ENCODE measurements at places on chromosomes 1 and 21.

DNA sequence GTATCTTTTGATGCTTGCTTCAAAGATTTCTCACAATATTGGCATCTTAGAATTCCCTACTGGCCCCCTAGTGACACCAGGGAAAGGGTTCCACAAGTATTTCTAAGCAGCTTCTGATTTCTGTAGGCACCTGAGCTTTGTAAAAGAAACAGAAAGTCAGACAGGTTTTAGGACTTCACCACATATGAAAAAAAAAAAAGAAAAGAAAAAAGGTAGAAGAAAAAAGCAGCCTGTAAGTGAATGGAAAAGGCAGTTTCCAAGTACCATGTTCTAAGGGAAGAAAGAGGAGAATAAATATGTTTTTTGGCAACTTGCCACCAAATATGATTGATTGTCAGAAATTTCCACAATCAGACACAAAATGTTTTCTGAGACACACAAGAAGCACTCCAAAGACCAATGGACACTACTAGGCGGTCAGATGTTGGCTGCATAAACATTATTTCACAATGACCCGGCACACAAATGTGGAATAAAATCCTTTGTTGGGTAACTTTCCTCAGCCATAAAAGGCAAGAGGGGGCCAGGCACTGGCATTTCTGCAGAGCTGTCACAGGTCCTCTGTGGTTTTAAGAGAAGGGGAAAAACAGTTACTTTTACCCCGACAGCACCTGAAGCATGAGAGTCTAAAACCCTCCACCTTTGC, 12.7 kb upstream of the CPLANE2 start:
- no peak for DNase-seq

GRCh38 chr1:198185759-198186158, 29.0 kb downstream of the NEK7 start:
- no peak for DNase-seq

DNA sequence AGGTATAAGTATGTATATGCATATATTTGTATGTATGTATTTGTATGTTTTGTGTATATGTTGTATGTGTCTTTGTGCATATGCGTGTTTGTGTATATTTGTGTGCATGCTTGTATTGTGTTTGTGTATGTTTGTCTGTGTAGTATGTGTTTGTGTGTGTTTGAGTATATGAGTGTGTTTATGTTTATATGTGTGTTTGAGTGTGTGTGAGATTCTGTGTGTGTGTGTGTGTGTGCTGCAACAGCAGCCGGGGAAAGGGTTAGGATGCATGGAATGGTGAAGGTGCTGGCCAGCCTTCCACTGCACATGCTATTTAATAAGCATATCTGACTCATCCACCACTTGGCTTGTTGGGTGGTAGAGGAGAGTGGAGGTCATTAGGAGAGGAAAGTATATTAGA, 46.6 kb upstream of the RAB4A start:
- DNase-seq, result no peak

DNA sequence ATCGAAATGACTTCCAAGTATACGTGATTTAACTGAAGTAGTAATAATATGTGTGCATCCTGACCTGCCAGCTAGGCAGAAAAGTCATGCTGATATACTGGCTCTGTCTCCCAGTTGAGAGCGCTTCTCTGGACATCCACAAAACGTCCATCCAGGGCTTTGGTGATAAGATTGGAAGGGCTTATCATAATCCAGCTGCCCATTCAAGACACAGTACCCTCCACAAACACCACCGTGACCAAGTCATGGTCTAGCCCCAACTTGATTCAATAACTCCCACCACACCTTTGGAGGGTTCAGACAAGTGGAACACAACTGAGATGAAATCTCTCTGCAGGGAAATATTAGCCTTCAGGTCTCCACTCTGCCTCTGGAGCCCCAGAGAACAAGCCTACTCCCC, 76.2 kb downstream of the CD46 start:
- no peak for DNase-seq

GRCh38 chr1:83029916-83030315, 969.0 kb downstream of the TTLL7 start:
- no peak for DNase-seq

DNA sequence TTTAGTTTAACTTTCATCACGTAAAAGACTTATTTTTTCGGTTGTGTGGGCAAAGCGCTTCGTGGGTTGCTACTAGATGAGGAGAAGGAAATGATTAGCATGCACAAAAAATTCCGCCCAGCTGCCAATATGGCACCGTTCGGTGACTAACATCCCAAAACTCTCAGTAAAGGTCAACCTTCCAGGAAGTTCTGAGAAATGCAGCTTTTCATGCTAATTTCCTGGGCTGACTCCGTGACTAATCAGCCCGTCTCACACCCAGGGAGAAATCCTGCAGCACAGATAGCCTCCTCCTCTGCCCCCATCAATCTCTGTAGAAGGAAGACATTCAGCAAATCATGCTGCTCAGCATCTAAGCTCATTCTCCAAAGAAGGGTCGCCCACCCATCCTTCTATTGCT, 34.1 kb downstream of the TMCO4 start:
- DNase-seq, result peak; percentile 16

GRCh38 chr1:66380452-66381212, 153.3 kb upstream of the SGIP1 start:
- no peak for DNase-seq

GRCh38 chr1:27418326-27419185, 26.1 kb downstream of the GPR3 start:
- peak; percentile 29 for DNase-seq

- no peak for DNase-seq
Observed at GRCh38 chr1:246199086-246199645, 307.9 kb downstream of the SMYD3 start.

DNA sequence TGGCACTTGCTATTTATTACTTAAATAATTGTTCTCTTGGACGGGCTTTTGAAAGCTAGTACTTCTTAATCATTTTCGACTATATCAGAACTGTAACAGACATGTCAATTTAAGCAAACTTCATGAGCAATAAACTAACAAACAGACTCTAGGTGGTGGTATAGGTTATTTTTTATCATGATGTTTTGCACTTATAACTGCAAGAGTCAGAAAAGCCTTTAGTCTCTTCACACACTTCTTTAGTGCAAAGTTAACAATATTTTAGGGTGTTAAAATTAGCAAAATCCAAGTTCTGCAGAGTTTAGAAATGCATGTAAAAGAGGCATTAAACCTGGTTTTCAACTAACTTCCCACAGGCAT, 2.2 kb downstream of the NRIP1 start:
- DNase-seq, result no peak

GRCh38 chr21:38268864-38269575, 12.2 kb downstream of the KCNJ15 start:
- no peak for DNase-seq

DNA sequence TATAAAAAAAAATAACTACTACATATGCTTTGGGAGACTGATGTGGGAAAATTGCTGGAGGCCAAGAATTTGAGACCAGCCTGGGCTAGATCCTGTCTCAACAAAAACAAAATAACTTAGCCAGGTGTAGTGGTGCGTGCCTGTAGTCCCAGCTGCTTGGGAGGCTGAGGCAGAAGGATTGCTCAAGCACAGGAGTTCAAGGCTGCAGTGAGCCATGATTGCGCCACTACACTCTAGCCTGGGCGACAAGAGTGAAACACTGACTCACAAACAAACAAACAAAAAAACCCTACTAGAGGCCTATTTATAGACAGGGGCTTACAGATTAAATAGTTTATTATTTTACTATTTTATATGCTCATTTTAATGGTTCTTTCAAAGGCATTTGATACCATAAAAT, 80.0 kb downstream of the LHX4 start:
- DNase-seq, result no peak

DNA sequence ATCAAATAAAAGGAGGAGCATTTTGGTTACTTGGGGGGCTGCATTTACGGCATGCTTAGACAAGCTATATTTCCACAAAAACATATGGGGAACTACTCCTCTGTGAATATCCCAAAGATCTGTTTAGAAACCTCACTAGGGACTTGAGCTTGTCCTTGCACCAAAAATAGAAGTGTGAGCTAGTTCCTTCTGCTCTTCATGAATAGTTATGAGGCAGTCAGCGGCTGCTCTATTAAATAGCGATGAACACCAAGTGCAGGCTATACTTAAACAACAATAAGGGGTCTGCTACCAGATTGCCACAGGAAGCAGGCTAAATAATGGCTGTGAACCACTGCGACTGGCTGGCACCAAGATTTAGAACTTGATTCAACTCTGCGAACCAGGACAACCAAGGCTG, 190.1 kb downstream of the PCP4 start:
- DNase-seq, result no peak

- DNase-seq, result peak; percentile 72
Observed at GRCh38 chr1:27643600-27644368, 8.8 kb upstream of the FGR start.

DNA sequence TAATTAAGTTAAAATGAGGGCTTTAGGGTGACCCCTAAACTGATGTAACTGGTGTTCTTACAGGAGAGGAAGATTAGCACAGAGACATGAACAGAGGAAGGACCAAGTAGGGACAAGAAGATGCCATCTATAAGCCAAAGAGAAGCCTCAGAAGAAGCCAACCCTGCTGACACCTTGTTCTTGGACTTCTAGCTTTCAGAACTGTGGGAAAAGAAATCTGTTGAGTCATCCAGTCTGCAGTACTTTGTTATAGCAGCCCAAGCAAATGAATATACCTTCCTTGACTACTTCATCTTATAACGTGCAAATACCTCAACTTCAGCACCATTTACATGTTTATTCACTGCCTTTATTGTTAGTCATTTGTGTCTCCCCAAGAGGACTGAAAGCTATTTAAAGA, 3.4 kb downstream of the ZBTB21 start:
- DNase-seq, result no peak

DNA sequence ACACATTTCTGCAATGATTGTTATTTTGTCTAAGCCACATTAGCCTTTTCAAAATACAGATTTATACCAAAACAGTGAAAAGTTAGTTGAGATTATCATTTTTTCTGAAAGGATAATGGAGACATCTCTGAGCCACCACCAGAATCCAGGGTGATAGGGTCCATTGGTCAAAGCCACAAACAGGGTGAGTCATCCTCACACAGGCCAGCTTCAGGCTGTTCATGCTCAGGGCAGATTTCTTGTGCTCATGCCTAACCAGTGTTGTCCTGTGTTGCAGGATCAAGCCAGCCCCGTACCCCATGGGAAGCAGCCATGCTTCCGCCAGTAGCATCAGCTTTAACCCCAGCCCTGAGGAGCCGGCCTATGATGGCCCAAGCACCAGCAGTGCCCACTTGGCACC, 13.4 kb downstream of the ELOA start:
- DNase-seq, result no peak

- no peak for DNase-seq
Observed at GRCh38 chr1:159177272-159177907, 6.0 kb downstream of the CADM3 start.

DNA sequence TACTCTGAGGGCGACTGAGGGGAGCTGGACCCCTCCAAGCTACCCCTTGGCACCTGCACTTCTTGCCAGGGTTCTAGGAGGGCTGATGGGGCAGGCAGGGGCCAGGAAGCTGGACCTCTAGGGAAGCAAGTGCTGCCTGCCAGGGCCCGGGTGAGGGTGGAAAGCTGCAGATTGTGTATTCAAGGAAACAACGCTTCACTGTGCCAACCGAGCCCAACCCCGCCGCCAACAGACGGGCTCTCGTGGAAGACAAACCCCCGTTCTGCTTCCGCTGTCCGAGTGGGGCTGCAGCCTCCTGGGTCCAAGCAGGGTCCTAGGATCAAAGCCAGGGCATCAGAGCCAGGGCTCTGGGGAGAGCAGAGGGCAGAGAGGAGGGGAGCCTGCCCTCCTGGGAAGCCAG, 3.2 kb downstream of the EFHD2 start:
- no peak for DNase-seq

- DNase-seq, result no peak
Observed at GRCh38 chr1:168907786-168908348, 178.9 kb upstream of the DPT start.

DNA sequence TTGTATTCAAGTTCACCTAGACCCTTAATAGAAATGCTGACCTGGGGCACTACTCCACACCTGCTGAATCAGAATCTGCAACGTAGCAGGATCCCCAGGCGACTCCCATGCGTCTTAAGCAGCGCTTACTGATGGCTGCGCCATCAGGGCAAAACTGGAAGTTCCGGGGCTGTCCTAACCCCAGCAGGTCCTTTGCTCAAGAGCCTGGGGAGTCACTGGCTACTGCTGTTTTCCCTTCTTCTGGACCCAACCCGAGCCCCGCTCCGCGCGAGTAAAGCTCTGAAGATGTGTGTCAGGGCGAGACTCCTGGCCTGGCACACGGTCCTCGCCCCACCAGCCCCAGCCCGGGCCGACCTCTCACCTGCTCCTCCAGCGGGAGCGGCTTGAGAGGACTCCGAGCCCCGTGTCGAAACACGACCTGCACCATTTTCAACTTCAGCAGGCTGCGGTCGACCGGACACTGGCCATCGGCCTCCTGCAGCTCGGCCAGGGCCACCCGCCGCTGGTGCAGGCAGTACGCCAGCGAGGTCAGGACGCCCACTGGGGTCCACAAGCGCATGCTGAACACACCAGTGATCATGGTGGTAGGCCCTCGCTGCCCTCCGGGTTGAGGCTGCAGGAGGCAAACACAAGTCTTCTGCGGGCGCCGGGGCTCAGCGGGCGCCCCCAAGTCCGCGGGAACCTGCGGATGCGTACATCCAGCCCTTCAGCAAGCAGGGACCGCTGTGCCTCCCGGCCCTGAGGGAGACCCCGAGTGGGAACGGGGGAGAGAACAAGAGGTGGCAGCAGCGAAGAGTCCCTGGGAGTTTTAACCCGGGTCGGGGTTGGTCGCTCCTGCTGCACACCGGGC, 630 bp downstream of the ACP6 start:
- DNase-seq, result peak; percentile 33

- DNase-seq, result no peak
Observed at GRCh38 chr1:155321639-155322503, 1.2 kb downstream of the RUSC1 start.

DNA sequence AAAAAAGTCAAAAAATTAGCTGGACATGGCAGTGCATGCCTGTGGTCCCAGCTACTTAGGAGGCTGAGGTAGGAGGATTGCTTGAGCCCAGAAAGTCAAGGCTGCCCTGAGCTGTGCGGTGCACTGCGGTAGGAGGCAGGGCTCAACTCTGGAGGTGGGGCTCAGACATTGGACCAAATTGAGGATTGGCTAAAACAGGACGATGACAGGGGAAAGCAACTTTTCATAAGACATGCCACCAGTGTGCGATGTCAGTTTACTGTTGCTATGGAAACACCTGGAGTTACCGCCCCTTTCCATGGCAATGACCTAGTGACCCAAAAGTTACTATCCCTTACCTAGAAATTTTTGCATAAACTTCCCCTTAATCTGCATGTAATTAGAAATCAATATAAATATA, 85.3 kb downstream of the DISP3 start:
- no peak for DNase-seq

DNA sequence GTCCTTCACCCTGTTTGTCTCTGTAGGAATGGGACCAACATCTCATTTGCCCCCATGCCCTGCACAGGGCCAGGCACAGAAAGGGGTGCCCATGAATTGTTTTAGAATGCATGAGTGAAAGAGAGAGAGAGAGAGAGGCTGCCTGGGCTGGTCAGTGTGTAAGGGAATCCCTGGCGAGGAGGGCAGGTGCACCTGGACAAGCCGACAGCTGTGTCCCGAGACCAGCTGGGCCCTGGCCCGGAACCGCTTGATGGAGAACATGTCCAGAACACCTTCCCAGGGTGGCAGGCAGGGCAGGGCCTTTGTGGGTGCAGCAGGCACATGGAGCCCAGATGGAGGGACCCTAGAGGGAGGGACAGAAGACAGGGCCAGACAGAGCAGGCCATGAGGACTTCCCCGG, 22.7 kb downstream of the SPOCD1 start:
- DNase-seq, result no peak

All from activated CD4-positive, alpha-beta T cell treated with anti-CD3 and anti-CD28 coated beads for 4 hours (primary cell).